ENCODE measurements at places on chromosomes 11 and 22. TPM values are rescaled to one million over a fixed set of nuclear protein-coding genes. Genes with fewer than 3 reads are reported as not detected.

- no peaks in the 10 kb centered on the region for H3K27me3 ChIP-seq
- no peak overlapping the region for H3K4me3 ChIP-seq
- no peak overlapping the region for H3K27ac ChIP-seq
- no peaks in the 10 kb centered on the region for H3K4me1 ChIP-seq
These were observed 5.6 kb downstream of the RGL4 start for GRCh38 chr22:23696326-23696851.

DNA sequence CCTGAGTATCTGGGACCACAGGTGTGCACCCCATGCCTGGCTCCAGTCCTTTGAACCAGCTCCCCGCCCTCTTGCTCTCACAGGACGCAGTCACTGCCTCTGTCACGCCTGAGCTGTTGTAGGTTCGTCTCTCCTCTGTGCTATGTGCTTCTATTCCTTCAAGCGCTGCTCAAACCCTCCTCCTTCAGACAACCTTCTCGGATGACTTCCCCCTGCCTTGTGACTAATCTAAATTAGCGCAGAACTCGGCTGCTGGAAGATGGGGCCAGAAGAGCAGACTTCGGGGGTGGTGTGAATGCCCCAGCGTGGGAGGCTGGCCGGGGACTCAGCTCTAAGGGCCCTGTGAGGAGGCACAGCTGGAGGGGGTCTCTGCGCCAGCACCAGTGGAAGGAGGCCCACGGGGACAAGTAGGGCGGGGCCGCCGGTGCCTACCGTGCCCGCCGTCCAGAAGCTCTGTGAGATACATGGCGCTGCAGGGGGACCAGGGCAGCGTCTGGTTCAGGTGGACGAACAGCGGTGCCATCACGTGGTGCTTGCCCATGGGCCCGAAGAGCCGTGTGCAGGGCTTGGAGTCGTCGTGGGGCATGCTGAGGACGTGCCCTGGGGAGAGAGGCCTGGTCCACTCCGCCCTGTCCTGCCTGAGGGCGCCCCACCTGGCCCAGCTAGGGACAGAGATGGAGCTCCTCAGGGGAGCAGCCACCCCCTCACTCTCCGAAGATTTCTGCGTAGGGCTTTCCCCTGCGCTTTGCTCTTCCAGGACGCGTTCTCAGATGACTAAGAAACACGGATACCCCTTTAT lies 12.5 kb downstream of the ADAMTS8 start:
- no peak for DNase-seq
- no peak overlapping the region for H3K27ac ChIP-seq
- H3K4me3 ChIP-seq, result no peak overlapping the region
- H3K4me1 ChIP-seq, result no peaks in the 10 kb centered on the region
- peaks cover 16% of the 10 kb centered on the region for H3K27me3 ChIP-seq
- H3K36me3 ChIP-seq, result no peaks in the 10 kb centered on the region

- H3K36me3 ChIP-seq, result no peaks in the 10 kb centered on the region
- no peaks in the 10 kb centered on the region for H3K27me3 ChIP-seq
- H3K4me1 ChIP-seq, result no peaks in the 10 kb centered on the region
- no peak overlapping the region for H3K4me3 ChIP-seq
These were observed 128.6 kb upstream of the DDI1 start for GRCh38 chr11:103907548-103908455.

DNA sequence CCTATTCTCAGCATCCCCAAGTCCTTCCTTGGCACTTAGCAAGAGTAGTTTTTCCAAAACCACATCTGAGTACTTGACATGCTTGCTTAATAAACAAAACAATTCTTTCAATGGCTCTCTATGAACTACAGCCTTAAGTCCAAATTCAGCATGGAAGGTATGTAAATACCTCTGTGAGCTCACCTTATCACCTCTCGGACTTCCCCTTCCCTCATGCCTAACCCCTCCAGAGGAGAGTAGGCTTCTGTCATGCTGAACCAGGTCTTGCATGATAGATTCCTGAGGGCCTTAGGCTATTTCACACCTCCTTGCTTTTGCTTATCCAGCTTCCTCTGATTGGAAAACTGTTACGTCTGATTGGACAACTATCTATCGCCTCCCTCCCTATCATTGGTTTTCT lies 312.9 kb upstream of the CCDC90B start:
- no peak overlapping the region for H3K27ac ChIP-seq
- H3K4me1 ChIP-seq, result no peaks in the 10 kb centered on the region
- no peaks in the 10 kb centered on the region for H3K27me3 ChIP-seq

DNA sequence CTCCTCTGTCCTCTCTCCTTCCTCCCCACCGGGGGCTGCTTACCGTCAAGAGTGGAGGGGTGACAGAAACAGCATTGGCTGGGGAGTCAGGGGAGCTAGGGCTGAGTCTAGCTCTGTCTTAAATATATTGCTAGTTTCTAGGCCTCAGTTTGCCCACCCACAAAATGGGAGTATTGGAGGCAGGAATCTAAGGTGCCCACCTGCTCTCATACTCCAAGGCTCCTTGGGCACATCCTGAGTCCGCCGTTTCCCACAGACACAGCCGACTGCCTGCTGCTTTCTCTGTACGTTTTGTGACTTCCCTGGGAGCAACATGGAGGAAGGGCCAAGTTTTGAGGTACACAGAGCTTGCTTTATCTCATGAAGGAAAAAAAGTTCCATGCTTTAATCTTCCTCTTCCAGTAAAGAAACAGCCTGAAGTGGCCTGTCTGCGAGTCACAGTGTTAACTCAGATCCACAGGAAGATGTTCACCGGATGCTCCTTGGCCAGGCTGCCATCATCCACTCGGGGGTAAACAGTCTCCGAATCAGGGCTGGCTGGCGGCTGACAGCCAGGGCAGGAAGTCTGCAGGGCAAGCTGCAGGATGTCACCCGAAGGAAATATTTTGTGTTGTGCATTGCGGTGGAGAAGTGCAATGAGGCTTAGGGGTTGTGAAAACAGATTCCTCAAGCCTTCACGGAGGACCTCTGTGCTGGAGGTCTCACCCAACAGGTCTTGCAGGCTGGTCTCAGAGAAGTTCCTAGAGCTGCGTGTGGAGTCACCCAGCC lies 11.0 kb upstream of the CERK start:
- no peak for DNase-seq
- no peak overlapping the region for H3K27ac ChIP-seq
- H3K27me3 ChIP-seq, result no peaks in the 10 kb centered on the region
- H3K4me1 ChIP-seq, result peaks cover 68% of the 10 kb centered on the region

- H3K27me3 ChIP-seq, result no peaks in the 10 kb centered on the region
- no peak overlapping the region for H3K4me3 ChIP-seq
- H3K36me3 ChIP-seq, result no peaks in the 10 kb centered on the region
- DNase-seq, result no peak
- no peaks in the 10 kb centered on the region for H3K4me1 ChIP-seq
These were observed 221.7 kb upstream of the BLID start for GRCh38 chr11:122337704-122338103.

- H3K27me3 ChIP-seq, result no peaks in the 10 kb centered on the region
- H3K4me1 ChIP-seq, result peaks cover 24% of the 10 kb centered on the region
- no peak for DNase-seq
- H3K36me3 ChIP-seq, result peaks cover 62% of the 10 kb centered on the region
These were observed 2.9 kb downstream of the THYN1 start for GRCh38 chr11:134250246-134250645.

DNA sequence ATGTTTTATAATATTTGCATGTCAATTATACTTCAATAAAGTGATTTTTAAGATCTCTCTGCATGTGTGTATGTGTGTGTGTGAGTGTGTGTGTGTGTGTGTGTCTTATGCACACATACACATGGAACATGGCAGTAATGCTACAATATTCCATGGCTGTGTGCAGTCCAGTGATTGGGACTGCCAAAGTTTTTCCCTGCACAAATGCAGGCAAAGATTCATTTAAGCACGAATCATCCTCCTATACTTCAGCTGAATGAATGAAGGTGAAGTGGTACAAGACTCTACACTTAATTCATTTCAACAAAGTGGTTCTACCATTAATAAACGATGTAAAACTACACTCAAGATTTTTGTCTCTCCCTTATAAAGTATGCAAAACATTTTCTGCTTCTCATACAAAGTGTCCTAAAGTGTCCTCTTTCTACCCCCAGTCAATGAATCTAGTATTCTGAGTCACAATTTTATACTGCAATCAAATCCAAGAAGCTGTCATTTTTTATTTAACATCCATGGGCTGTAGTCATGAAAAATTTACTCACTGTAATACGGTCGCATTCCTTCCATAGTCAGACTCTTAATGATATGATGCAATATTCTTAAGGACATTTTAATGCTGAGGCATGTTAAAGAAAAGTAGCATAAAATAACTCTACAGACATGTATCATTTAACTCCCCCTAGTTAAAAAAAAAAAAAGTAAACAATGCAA lies 132.4 kb downstream of the TTC28 start:
- H3K4me3 ChIP-seq, result no peak overlapping the region
- no peaks in the 10 kb centered on the region for H3K4me1 ChIP-seq
- H3K36me3 ChIP-seq, result no peaks in the 10 kb centered on the region
- H3K27ac ChIP-seq, result no peak overlapping the region

DNA sequence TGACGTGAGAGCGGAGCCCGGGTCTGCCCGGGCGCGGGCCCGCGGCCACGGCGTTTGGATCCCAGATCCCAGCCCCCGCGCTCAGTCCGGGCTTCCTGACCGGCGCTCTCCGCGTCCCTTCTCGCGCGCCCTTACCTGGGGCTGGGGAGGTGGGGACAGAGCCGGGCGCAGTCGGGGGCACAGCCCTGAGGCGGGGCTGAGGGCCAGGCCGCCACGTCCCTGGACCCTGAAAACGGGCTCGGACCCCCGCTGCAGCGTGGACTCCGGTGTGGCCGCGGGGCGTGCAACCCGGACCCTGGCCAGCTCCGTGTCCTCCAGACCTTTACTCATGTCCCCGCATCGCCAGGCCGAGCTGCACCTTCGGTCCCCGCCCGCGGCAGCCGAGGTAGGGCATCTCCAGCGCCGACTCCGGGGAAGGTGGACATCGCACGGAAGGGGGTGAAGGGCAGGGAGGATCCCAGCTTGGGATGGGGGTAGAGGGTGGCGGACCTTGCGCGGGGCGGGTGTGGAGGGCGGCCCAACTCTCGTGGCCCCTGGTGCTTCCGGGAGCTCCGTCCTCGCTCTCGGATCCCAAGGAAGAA lies 9.9 kb upstream of the AIFM3 start:
- peaks cover 48% of the 10 kb centered on the region for H3K4me1 ChIP-seq
- H3K27ac ChIP-seq, result no peak overlapping the region
- DNase-seq, result no peak
- peak overlapping the region; percentile 69 for H3K4me3 ChIP-seq
- no peaks in the 10 kb centered on the region for H3K27me3 ChIP-seq

GRCh38 chr22:26445577-26446275 lies 16.7 kb downstream of the ASPHD2 start:
- H3K36me3 ChIP-seq, result peaks cover 2% of the 10 kb centered on the region
- no peak overlapping the region for H3K27ac ChIP-seq
- H3K27me3 ChIP-seq, result no peaks in the 10 kb centered on the region
- no peak overlapping the region for H3K4me3 ChIP-seq

DNA sequence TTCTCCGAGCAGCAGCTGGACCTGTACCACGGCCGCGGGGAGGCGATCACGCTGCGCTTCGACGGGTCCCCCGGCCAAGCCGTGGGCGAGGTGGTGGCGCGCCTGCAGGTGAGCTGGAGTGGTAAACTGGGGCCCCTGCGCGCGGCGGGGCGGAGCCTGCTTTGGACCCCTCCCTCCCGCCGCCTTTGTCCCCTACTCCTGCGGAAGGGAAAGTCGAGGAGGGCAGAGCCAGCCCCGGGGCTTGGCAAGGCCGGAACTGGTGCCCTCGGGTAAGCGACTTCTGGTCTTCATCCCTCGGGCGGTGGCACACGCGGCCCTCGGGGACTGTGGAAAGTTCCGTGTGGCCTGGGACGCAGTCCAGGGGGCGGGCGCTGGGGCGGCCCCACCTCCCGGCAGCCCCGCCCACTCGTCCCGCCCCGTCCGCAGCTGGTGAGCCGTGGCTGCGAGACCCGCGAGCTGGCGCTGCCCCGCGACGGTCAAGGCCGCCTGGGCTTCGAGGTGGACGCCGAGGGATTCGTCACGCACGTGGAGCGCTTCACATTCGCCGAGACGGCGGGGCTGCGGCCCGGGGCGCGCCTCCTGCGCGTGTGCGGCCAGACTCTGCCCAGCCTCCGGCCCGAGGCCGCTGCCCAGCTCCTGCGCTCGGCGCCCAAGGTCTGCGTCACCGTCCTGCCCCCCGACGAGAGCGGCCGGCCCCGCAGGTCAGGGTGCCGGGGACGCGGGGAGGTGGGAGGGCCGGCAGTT lies 9.2 kb downstream of the SIPA1 start:
- DNase-seq, result no peak
- peaks cover 10% of the 10 kb centered on the region for H3K4me1 ChIP-seq
- H3K27ac ChIP-seq, result no peak overlapping the region

FREY1 gene
- total RNA-seq, result not detected

DGCR2 gene
- 30.0 TPM for total RNA-seq

SMIM38 gene
- total RNA-seq, result 0.12 TPM
